ENCODE measurements at places on chromosomes 6 and 20. TPM values are rescaled to one million over a fixed set of nuclear protein-coding genes. Genes with fewer than 3 reads are reported as not detected.

Gene BHLHE23
- 23.9 TPM for total RNA-seq

Gene PRRT1
- 5.1 TPM for total RNA-seq

Gene PHACTR3
- 37.0 TPM for total RNA-seq

Gene RARS2
- 42.0 TPM for total RNA-seq

Gene DACT2
- 0.22 TPM for total RNA-seq

Gene RPS10
- 643 TPM for total RNA-seq

Gene POM121L2
- total RNA-seq, result not detected

Gene FAM83B
- not detected for total RNA-seq

Gene OR12D3
- total RNA-seq, result not detected

Gene SLC17A3
- total RNA-seq, result not detected

Gene MYCT1
- total RNA-seq, result not detected

Gene CAPN11
- total RNA-seq, result not detected

DNA sequence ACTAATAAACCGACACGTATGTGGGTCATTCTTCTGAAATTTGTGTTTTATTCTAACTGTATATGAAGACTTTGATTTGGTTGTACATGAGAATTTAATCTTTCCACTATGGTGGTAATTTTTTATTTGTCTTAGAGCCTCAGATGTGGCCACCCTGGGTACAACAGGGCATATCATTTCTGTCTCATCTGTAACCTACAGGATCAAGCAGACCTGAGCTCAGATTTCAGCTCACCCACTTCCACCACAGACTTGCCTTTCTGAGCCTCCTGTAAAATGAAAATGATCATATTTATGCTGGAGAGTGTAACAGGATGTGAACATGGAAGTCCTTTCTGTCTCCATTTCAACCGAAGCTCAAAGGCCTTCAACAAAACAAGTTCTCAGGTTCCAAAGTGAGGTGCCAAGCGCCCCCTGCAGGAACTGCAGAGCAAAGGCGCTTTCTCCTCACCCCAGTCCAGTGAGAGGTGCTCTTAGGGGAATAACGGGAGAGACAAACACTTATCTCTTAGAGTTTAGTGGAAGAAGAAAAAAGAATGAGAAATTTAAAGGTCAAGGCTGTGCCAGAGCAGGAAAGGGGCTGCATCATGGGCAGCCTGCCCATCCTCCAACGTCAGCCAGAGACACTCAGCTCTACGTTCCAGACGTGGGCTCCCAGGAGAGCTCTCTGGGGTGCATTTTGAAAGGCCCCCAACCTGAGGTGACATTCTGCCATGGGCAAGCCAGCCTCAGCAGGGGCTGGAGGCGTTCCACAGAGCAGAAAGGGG, 23.0 kb upstream of the CD24 start:
- peak; percentile 76 for DNase-seq
- no peak overlapping the region for H3K4me3 ChIP-seq
- peaks cover 2% of the 10 kb centered on the region for H3K27me3 ChIP-seq

DNA sequence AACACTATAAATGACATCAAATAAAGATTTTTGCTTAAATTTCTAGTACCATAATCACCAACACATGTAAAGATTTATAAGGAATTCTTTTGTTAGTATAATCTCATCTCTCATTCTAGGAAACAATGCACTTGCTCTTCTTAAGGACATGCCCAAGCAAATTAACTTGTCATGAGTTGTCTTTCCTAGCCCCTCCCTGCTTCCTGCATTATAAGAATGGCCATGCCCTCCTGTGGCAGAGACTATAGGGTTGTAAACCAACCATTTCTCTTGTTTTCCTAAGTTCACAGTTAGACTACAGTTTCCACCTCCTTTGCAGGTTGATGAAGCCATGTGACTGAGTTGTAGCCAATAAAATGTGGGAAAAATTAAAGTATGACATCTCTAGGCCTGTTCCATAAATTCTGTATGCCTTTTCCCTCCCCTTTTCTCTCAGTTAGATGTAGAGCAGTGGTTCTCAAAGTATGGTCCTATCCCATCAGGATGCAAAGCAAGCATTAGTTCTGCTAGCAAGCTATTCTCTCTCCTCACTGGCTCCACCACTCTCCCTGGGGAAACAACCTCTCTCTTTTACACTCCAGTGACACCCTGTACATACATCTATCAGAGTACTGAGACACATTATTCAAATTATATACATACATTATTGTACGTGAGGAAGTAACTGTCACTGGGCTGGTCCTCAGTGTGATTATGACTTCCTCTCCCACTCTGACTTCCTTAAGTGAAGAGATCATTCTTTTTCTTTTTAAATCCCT, 295.0 kb downstream of the PKHD1 start:
- no peaks in the 10 kb centered on the region for H3K27me3 ChIP-seq
- no peak overlapping the region for H3K27ac ChIP-seq
- no peak overlapping the region for H3K4me3 ChIP-seq
- DNase-seq, result no peak
- no peaks in the 10 kb centered on the region for H3K4me1 ChIP-seq

GRCh38 chr6:43493833-43494232, 16.3 kb downstream of the LRRC73 start:
- H3K27ac ChIP-seq, result no peak overlapping the region
- peaks cover 34% of the 10 kb centered on the region for H3K4me1 ChIP-seq
- peaks cover 10% of the 10 kb centered on the region for H3K27me3 ChIP-seq
- DNase-seq, result no peak
- H3K4me3 ChIP-seq, result no peak overlapping the region

GRCh38 chr6:167569879-167570278, 245.0 kb downstream of the TTLL2 start:
- no peak overlapping the region for H3K27ac ChIP-seq
- no peak overlapping the region for H3K4me3 ChIP-seq
- DNase-seq, result no peak
- peaks cover 11% of the 10 kb centered on the region for H3K4me1 ChIP-seq

DNA sequence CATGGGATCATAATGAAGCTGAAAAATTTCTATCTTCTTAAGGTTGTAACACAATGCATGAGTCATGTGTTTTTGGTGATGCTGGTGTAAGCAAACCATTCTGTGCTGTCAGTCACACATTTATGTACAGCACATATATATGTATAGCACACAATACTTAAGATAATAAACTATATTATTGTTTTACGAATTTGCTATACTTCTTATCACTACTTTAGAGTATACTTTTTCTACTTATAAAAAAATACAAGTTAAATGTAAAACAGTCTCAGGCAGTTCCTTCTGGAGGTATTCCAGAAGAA, 920.1 kb upstream of the FLRT3 start:
- H3K27me3 ChIP-seq, result no peaks in the 10 kb centered on the region
- no peak overlapping the region for H3K4me3 ChIP-seq
- no peak for DNase-seq

DNA sequence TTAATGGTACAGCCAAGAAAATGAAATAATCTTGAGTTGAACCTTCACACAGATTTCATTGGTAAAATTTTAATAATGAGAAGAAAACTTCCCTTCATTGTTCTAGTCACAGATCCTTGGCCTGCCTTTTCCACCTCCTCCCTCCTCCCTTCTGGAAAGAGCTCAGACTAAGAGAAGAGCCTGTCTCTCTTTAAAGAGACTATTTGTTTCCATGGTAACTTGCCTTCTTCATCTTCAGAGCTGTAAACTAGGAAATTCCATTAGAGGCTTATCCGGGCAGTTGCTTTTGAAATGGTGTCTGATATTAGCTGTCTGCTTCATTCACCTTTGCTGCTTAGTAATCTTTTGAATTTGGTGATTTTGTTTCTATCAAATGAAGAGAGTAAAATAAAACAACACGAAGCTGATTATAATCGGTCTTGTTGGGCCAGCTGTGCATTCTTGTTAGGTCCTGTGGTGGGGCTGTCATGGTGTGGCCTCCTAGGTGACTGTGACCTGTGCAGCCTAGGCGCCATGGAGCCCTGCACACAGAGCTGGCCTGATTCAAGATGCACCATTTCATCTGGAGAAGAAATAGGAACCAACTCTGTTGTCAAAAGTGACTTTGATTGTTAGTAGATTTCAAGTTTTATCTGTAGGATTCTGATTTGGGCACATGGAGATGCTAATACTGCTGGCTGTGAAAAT, 96.7 kb downstream of the MAP3K7 start:
- H3K4me1 ChIP-seq, result no peaks in the 10 kb centered on the region
- H3K4me3 ChIP-seq, result no peak overlapping the region
- DNase-seq, result no peak
- H3K36me3 ChIP-seq, result peaks cover 12% of the 10 kb centered on the region
- H3K27me3 ChIP-seq, result no peaks in the 10 kb centered on the region
- no peak overlapping the region for H3K27ac ChIP-seq

DNA sequence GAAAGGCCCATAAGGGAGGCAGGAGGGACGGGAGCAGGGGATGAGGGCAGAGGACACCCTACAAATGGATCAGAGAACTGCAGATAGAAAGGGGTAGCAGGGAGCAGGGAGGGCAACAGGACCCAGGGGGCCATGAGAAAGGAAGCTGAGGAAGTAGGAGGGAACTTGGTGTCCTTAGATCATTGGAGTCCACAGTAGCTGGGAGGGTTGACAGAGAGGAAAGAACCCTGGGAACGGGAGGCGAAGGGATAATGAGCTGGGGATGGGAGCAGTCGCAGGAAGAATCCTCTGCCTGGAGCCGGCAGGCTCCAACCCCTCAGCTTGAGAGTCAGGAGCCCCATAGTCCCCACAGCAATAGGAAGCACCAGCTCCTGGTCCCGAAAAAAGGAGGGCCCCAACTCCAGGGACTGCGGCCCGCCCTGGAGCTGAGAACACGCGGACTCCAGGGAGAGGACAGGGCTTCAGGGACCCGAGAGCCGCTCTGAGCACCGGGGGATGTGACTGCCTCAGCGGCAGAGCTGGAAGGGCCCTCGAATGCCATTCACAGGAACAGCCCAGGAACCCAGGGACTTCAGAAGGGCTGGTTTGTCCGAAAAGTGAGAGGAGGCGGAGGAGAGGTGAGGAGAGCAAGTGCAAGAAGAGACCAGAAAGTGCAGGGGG, 32.7 kb downstream of the HLA-A start:
- peak overlapping the region; percentile 49 for H3K27ac ChIP-seq
- no peaks in the 10 kb centered on the region for H3K36me3 ChIP-seq
- H3K27me3 ChIP-seq, result peaks cover 24% of the 10 kb centered on the region

DNA sequence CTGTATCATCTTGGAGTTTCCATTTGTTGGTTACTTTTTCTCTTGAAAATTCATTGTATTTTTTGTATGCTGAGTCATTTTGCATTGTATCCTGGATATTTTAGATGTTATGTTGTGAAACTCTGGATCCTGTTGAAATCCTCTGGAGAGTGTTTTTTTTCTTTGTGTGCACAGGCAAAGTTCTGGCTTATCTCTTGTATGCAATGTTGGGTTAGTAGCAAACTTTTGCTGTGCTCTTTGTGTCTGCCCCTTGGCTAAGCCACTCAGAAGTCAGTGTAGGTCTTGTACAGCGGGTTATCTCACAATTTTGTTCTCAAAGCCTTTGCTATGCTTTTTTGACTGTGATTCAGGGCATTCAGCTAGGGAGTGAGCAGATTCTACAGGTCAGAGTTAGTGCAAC, 29.1 kb upstream of the LMBRD1 start:
- H3K4me3 ChIP-seq, result no peak overlapping the region
- H3K4me1 ChIP-seq, result no peaks in the 10 kb centered on the region
- no peaks in the 10 kb centered on the region for H3K36me3 ChIP-seq
- no peak overlapping the region for H3K27ac ChIP-seq
- H3K27me3 ChIP-seq, result no peaks in the 10 kb centered on the region
- no peak for DNase-seq

- H3K27me3 ChIP-seq, result peaks cover 4% of the 10 kb centered on the region
- H3K4me1 ChIP-seq, result no peaks in the 10 kb centered on the region
- DNase-seq, result no peak
- H3K4me3 ChIP-seq, result no peak overlapping the region
Observed at GRCh38 chr6:128107682-128108081, 206.8 kb upstream of the THEMIS start.

GRCh38 chr6:81797591-81797990, 45.1 kb upstream of the TENT5A start:
- H3K4me3 ChIP-seq, result no peak overlapping the region
- no peaks in the 10 kb centered on the region for H3K27me3 ChIP-seq
- no peak overlapping the region for H3K27ac ChIP-seq
- DNase-seq, result no peak
- H3K36me3 ChIP-seq, result no peaks in the 10 kb centered on the region

DNA sequence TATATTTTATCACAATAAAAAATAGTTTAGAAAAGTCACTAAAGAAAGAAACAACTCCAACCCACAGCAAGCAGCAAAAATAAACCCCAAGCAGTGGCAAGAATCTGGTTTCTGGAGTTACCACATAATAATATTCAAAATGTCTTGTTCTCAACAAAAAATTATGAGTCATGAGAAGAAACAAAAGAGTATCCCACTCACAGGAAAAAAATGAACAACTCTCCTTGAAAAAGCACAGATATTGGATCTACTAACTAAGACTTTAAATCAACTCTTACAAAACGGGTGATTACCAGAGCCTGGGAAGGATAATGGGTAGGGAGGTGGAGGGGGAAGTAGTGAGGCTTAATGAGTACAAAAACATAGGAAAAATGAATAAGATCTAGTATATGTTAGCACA, 425.6 kb downstream of the PLCB1 start:
- H3K27me3 ChIP-seq, result no peaks in the 10 kb centered on the region
- no peak overlapping the region for H3K27ac ChIP-seq
- peaks cover 7% of the 10 kb centered on the region for H3K36me3 ChIP-seq
- H3K4me3 ChIP-seq, result no peak overlapping the region

DNA sequence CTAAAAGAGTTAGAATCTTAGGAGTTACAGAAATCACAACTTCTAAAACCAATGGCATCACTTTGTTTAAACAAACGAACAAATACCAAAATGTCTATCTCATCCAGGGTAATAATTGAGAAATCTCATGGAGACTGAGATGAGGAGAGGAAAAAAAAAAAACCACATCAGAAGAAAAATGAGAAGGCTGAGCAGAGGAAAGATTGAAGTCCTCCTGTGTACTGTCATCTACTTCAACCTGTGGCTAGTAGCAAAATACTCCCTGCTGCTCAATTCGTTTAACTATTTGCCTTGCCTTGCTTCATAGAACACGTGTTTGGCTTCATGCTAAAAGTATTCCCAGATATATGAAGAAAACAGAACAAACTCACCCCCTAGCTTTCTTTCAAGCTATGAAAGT, 143.7 kb downstream of the PDE10A start:
- no peaks in the 10 kb centered on the region for H3K4me1 ChIP-seq
- H3K27ac ChIP-seq, result no peak overlapping the region
- H3K4me3 ChIP-seq, result no peak overlapping the region
- H3K36me3 ChIP-seq, result no peaks in the 10 kb centered on the region
- DNase-seq, result no peak

DNA sequence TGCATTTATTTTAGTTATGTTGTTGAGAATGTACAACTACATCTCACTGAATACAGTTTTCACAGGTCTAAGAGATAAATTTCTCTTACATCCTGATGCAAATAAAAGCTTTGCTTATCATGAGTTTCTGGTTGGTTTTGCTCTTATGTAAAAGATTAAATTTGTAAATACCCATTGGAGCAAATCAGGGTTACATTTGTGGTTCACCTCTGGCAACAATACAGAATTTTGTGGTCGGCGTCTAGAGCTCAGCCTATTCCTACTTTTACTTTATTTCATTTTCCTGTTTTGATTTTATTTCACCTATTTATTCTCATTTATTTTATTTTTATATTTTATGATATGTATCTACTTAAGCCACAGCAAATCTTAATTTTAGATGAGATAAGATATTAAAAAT, 271.9 kb upstream of the MARCKS start:
- H3K4me1 ChIP-seq, result peaks cover 9% of the 10 kb centered on the region
- no peak overlapping the region for H3K27ac ChIP-seq
- H3K36me3 ChIP-seq, result no peaks in the 10 kb centered on the region
- H3K27me3 ChIP-seq, result no peaks in the 10 kb centered on the region
- DNase-seq, result no peak

GRCh38 chr6:150528648-150529285, 70.9 kb upstream of the PLEKHG1 start:
- no peaks in the 10 kb centered on the region for H3K4me1 ChIP-seq
- no peak overlapping the region for H3K4me3 ChIP-seq
- peak; percentile 33 for DNase-seq
- peak overlapping the region; percentile 24 for H3K27ac ChIP-seq
- no peaks in the 10 kb centered on the region for H3K36me3 ChIP-seq
